ENCODE measurements at places on chromosomes 5 and 9.
A peak's percentile ranks its signal among the peaks of the same experiment; 100 is the strongest.

GRCh38 chr9:72997387-72997995 lies 44.6 kb upstream of the ALDH1A1 start:
- DNase-seq, result no peak

DNA sequence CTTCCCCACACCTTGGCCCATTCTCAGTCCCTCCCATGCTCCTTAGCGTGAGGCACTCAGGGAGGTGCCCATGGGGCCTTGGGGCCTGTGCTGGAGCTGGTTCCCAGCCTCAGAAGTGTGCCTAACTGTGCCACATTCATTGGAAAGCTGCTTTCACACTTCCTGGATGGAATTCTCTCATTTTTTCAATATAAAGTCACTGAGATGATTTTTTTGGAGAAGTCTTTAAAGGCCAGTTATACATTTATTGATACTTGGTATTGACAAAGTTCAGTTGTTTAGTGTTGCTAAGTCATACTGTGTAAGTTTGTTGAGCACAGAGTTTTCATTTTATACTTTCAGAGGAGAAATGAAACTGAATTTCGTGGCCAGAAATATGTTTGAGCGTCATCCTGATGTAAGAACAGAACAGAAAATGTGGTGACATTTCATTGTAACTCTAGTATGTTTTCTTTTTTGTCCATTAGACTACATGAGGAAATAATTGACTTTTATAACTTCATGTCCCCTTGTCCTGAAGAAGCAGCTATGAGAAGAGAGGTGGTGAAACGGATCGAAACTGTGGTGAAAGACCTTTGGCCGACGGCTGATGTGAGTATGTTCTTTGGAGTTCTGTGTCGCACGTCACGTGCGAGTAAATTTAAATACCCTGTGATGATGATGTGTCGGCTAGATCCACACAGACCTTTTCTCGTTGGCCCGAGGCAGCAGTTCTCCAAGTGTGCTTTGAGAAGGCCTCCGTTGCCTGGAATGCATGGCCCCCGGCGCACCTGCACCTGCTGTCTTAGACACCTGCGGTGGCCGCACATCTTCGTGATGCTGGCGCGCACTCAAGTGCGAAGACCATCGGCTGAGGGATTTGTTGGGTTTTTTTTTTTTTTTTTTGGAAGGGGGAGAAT lies 24.1 kb downstream of the TENT4A start:
- DNase-seq, result peak; percentile 47

DNA sequence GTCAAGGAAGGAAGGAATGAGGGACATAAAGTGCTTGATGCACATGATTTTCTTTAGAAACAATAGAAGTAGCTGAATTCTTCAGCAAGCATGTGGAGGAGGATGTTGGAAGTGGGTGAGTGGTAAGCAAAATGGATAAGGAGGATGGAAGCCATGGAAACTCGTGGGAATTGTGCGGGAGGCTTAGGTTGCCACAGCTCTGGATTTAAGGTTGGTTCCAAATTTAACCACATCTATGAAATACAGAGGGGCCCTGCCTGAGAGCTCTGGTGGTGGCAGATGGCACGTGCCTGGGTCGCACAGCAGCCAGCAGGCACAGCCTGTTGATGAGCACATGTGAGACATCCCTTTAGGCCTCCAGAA lies 284.7 kb downstream of the SMARCA2 start:
- no peak for DNase-seq

DNA sequence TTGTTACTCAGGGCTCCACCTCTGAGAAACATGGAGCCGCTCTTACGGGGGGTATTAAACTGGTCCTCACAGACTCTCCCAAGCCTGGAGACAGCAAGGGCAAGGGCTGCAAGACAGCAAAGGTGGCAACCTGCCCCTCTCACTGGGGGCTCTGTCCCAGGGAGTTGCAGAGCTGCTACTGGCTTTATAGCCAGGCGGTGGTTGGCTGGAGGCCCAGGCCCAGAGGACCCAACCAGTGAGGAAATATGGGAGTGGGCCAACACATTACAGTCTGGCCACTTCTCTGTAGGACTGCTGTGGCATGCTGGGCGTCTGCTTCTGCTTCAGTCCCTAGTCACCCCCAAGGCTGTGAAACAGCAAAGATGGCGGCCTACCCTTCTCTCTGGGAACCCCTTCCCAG lies 597.2 kb downstream of the LRRC70 start:
- no peak for DNase-seq

GRCh38 chr5:161077936-161078545 lies 226.0 kb upstream of the ATP10B start:
- DNase-seq, result no peak

All from GM06990 (cell line).